Epithelial cell of proximal tubule (primary cell): ENCODE measurements at places on chromosomes 4 and X.

- DNase-seq: no peak
Observed at GRCh38 chrX:47218920-47219815, 687 bp downstream of the CDK16 start.

DNA sequence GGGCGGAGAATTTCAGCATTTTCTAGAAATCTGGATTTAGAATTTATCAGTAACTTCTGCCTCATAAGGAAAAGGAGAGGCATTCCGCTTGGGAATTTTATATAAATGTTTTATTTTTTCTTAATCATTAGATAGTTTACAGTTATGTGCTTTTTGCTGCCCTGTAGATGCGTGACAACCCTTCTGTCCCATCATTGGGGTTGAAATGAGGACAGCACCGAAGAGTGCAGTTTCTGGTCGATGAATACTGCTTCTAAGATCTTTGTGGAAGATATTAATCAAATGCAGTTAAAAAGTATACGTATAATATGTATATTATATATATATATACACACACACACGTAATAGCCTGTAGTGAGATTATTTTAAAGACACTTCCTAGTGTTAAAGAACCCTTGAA lies 1.5 kb downstream of the RBPJ start:
- DNase-seq: no peak

DNA sequence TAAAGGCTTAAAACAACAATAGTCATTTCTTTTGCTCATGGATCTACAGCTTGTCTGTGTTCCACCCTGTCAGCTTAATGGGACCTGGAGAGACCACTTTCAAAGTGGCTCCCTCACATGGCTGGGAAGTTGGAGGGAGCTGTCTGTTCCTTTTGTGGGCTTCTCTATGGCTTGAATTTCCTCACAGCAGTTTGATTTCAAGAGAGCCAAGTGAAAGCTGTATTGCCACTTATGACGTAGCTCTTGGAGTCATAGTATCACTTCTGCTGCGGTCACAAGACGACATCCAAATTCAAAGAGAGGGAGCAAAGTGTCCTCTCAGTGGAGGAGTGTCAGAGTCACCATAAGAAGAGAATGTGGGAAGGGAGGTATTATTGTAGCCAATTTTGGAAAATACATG lies 22.7 kb upstream of the ACSL1 start:
- no peak for DNase-seq

DNA sequence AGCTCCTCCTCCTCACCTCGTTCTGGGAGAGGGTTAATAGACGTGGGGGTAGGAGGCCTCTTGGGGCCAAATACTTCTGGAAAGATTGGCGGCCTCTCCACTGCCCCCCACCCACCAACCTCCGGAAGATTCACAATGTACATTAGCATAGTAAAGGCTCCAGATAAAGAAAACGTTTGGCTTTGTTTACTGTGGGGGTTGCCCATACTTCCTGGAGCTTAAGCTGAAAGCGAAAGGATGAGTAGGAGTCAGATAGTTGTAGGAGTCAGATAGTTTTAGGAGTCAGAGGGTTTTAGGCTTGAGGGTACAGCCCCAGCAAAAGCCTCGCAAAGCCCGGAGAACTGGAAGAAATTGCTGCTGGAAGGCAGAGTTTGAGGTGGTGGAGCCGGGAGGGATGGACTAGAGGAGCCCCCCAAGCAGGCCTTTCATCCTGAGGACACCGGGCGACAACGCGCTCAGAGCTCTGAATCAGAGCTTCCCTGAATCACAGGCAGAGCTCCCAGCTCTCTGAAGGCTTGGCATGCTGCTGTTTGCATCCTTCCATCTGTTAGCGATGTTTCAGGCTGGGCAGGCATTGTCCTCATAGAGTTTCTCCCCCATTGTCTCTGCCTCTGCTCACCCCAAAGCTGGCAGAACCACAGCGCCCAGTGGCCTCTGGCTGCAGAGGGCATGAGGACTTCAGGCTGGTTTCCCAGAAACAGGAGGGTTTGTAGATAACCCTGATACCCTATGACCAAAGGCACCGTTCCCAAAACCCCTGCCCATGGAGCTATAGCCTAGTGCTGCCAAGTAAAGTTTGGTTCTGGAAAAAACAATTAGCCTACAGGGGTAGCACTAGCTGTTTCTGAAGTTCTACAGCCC lies 280.7 kb downstream of the BCOR start:
- no peak for DNase-seq

GRCh38 chr4:139969635-139970266 lies 184.2 kb downstream of the MAML3 start:
- no peak for DNase-seq

GRCh38 chrX:150547375-150548115 lies 20.9 kb upstream of the MTM1 start:
- no peak for DNase-seq

DNA sequence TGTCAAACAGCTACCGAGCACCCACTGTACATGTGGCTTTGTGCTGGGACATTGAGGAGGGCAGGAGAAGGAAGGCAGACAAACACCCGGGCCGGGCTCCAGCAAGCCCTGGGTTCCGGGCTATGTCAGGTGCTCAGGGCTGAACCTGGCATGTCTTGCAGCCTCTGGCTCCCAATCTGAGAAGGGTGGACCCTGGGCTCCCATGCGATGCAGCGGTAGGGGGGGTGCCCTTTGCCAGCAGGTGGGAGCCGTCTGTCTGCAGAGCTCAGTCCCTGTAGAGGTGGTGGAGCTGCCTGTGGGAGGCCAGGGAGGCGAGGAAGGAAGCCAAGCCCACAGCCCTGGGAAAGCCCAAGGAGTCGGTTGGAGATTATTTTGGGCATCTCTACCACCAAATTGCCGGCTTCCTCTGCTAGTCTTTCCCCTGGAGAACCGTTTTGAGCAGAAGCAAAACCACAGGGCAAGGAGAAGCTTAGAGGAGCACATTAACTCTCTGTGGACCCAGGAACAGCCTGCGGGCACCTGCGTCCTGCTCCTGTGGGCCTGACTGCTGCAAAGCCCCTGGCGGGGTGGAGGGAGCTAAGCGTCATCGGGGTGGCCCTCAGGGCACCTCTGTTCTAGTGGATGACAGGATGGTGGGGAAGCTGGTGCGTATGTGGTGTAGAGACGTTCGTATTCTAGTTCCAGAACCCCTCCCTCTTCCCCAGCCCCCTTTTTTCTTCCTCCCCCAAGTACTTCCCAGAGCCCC lies 10.3 kb downstream of the CPZ start:
- no peak for DNase-seq

GRCh38 chr4:70991596-70991995 lies 1.9 kb upstream of the DCK start:
- no peak for DNase-seq

DNA sequence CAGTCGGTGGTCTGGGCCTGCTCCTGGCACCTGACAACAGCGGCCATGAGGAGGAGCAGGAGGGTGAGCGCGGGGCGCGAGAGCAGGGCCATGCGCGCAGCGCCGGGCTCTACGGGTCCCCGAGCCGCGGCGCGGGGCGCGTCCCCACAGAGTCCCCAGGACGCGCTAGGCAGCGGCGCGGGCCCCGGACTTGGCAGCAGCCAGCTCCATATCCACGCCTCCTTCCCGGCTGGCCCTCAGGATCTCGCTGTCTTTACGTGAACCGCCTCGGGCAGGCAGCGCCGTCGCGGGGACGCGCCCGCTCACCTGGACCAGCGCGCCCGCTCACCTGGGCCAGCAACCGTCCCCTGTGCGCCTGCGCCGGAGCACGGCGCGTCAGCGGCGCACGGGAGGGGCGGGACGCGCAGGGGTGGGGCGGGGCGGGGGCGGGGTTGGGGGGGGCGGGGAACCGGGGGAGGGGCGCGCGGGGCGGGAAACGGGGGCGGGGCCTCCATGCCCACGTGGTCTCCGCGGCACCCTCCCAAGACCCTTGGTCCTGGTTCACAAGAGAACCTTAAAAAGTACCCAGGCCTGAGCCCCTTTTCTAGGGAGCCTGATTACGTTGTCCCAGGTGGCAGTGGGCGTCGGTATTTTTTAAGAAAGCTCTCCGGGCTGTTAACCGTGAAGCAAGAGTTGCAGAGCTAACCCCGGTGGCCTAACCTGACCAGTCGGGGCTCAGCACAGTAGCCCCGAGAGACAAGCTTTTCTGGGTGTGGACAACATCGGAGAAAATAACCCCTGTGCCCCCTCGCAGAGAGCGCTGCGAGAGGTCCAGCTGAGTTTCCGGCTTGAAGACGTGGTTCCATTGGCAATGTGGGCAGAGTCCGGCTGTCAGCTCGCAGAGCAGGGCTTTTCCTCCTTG lies at the start of gene PLA2G12A:
PLA2G12A (minus strand) TSS at position 353 of the 901 bp plus-strand sequence; CDS start at position 92, 261 bp downstream.
- no peak for DNase-seq
